CD8-positive, alpha-beta memory T cell (primary cell): ENCODE measurements at places on chromosomes 7 and 10. TPM values are rescaled to one million over a fixed set of nuclear protein-coding genes. Genes with fewer than 3 reads are reported as not detected.
A peak's percentile ranks its signal among the peaks of the same experiment; 100 is the strongest.

SPDYE1 gene
- polyA plus RNA-seq: 0.25 TPM

BTBD16 gene
- polyA plus RNA-seq: not detected

RSPH10B2 gene
- polyA plus RNA-seq: not detected

PTN gene
- not detected for polyA plus RNA-seq

ZSCAN25 gene
- polyA plus RNA-seq: 13.0 TPM

MYH16 gene
- polyA plus RNA-seq: not detected

PNLIPRP2 gene
- polyA plus RNA-seq: not detected

DKK1 gene
- not detected for polyA plus RNA-seq

CLCN1 gene
- polyA plus RNA-seq: not detected

ANKRD22 gene
- polyA plus RNA-seq: 0.63 TPM

- DNase-seq: no peak
These were observed 13.6 kb downstream of the GPRIN2 start for GRCh38 chr10:46542567-46543465.

- no peak for DNase-seq
These were observed 37.6 kb downstream of the CYP2C8 start for GRCh38 chr10:95031656-95032055.

GRCh38 chr7:136600475-136600874, 268.0 kb upstream of the CHRM2 start:
- DNase-seq: no peak

DNA sequence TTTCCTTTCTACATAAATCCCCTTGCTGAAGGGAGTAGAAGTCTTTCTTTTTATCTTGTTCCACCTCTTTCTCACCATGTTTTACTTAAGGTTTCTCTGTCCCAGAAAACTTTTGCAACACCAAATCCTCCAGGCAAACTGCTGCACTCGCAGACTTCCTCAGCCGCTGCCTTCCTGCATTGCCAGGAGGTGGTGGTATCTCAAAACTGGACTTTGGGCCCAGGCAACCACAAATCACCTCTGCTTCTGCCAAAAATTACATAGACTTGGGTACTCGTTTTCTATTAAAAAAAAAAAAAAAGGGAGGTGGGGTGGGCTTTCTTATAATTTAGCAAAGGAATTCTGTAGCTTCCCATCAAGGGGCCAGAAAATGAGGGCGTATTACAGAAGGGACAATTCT, 14.7 kb downstream of the INA start:
- DNase-seq: no peak

GRCh38 chr7:152341039-152341913, 94.5 kb downstream of the KMT2C start:
- no peak for DNase-seq

DNA sequence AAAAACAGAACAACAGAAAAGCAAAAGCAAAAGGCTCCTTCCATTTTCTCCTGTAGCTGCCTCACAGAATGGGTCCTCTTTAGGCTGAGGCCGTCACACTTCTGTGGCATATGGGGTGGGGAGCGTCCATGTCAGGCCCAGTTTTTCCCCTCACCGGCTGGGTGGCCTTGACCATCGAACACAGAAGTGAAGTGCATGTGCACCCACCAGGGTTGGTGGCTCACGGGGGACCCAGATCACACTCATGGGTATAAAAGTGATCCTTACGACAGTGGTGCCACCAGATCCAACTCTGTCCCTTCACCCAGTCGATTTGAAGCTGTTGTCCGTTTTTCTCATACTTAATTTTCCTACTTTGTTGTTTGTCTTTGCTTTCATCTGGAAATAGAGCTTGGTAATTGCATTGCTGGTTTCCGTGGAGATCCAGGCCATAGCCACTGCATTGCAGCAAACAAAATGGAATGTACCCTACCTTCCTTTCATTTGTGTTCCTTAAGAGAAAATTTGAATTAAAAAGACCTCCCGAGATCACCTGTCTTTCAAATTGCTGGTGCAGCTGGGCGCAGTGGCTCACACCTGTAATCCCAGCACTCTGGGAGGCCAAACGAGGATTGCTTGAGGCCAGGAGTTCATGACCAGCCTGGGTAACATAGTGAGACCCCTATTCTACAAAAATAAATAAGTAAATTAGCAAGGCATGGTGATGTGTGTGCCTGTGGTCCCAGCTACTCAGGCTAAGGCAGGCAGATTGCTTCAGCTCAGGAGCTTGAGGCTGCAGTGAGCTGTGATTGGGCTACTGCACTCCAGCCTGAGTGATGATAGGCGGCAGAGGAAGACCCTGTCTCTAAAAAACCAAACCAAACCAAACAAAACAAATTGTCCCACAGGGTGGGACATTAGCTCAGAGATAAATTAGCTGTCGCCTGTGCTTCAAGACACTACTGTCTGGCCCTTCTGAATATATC, 10.7 kb upstream of the GJD4 start:
- no peak for DNase-seq

- peak; percentile 31 for DNase-seq
These were observed 97.1 kb downstream of the VOPP1 start for GRCh38 chr7:55474944-55475854.

GRCh38 chr10:35421553-35422178, 85.4 kb downstream of the CCNY start:
- no peak for DNase-seq

DNA sequence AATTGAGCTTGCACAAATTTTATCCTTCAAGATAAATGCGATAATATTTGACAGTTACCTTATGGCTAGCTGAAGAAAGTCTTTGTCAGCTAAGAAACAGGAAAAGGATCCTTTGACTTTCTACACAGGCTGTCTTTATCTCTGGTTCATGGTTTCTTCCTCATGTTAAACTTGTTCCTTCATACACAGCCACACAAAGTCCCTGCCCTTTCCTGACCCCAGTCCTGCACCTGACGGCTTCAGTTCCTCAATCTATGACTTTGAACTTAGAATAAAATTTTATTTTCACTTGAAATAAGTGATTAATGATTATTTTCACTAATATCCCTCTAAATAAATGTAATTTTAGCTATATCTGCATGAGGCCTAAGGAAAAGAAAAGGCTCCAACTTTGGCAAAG, 77.8 kb upstream of the PRSS1 start:
- no peak for DNase-seq

- DNase-seq: no peak
These were observed 49.8 kb upstream of the AKR1E2 start for GRCh38 chr10:4776234-4776638.

DNA sequence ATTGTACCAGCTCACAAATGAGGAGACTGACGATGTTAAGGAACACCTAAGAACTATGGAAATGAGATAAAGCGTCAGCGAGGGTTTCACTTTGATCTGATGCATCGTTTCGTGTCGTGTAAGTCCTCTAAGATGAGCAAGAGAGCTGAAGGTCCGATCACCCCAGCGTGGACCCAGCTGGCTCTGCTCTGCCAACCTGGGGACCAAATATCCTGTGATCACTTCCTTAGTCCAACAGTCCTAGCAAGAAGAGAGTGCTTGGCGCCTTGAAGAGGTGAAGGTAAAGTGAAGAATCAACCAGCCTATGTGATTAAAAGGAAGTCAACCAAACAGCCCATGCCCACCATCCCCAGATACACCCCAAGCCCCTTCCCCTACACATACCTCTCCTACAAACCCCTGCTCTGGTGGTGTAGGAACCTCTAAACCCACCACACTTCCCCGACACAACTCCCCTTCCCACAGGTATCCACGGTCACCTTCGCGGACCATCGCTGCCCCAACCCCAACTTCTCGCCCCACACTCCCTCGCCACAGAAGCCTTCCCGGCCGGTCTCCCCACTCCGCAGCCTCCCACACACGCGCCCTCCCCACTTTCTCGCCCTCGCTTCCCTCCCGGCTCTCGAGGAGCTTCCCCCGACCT, 722 bp downstream of the UPF2 start:
- peak; percentile 19 for DNase-seq

GRCh38 chr7:90631502-90631901, 35.4 kb downstream of the CDK14 start:
- DNase-seq: no peak

GRCh38 chr10:90276894-90277475, 575.6 kb downstream of the KIF20B start:
- DNase-seq: no peak

DNA sequence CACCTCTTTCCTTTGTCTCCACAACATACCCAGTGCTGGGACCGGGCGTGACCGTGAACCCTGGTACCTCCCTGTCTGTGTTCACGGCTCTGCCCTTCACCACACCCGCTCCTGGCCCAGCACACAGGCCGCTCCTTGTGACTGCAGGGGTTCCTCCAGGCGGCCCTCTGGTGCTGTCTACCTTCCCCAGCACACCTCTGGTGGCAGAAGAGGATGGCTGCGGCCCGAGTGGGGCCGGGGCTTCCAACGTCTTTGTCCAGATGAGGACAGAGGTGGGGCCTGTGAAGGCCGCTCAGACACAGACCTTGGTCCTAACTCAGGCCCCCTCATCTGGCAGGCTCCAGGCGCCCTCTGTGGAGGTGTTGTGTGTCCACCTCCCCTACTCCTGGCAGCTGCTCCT, 55.4 kb upstream of the SGMS1 start:
- no peak for DNase-seq

DNA sequence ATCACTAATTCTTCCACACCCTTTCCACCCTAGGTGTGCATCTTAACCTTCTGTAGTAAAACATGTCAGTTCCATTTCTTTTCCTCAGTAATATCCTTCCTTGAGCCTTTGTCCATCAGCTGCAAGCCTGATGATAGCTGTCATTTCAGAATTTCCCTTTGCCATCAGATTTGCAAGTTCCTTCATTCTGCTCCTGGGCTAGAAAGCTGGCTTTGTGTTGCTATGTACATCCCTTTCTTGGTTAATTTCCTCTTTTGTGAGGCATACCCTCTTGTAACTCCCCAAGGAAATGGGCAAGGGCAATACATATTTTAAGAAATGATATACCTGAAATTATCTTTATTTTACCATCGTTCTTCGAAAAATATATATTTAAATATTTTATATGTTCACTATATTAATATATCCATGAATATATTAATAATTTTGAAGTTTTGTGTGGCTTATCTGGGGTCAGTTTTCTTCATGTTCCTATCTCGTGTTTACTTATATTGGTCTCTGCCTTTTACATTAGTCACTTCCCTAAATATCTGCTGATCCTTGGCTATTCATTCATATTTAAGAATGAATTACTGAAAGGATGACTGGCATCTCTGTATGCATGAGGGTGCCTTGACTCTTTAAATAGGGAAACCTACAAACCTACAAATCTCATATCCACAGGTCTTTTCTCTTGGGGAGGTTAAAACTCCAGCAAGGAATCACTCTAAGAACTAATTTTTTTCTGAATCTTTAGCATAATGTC, 143.8 kb downstream of the ZNF22 start:
- DNase-seq: no peak

- DNase-seq: no peak
These were observed 299.9 kb upstream of the PITRM1 start for GRCh38 chr10:3472287-3473051.

- DNase-seq: no peak
These were observed 188.7 kb downstream of the EMX2 start for GRCh38 chr10:117731121-117731791.

DNA sequence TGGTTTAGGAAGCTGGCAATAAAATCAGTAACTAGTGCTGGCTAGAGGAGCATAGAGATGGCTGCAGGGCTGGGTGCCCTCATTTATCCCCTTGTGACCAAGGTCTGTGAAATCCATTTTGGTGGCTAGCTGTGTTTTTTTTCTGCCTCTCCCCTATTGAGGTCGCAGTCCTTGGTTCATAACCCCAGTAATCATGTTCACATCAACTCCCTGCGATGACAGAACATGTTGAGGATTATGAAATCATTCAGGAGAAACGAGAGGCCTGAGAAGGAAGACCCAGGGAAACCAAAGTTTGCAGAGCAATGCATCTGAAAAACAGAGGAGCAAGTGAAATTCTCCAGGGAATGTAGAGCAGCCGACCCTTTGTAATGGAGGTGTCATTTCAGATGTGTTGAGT, 126.9 kb downstream of the TACC2 start:
- DNase-seq: no peak
